ENCODE measurements at places on chromosomes 3 and 15. TPM values are rescaled to one million over a fixed set of nuclear protein-coding genes. Genes with fewer than 3 reads are reported as not detected.

GRCh38 chr3:60788185-60788584 is 463.1 kb downstream of the FHIT start:
- H3K36me3 ChIP-seq: no peaks in the 10 kb centered on the region
- no peak for DNase-seq
- no peaks in the 10 kb centered on the region for H3K27me3 ChIP-seq
- no peak overlapping the region for H3K27ac ChIP-seq
- H3K4me1 ChIP-seq: no peaks in the 10 kb centered on the region

- H3K27me3 ChIP-seq: no peaks in the 10 kb centered on the region
- H3K4me3 ChIP-seq: no peak overlapping the region
- no peak for DNase-seq
- no peaks in the 10 kb centered on the region for H3K36me3 ChIP-seq
- H3K4me1 ChIP-seq: no peaks in the 10 kb centered on the region
These were observed 138.4 kb downstream of the MEIS2 start for GRCh38 chr15:36961956-36962355.

DNA sequence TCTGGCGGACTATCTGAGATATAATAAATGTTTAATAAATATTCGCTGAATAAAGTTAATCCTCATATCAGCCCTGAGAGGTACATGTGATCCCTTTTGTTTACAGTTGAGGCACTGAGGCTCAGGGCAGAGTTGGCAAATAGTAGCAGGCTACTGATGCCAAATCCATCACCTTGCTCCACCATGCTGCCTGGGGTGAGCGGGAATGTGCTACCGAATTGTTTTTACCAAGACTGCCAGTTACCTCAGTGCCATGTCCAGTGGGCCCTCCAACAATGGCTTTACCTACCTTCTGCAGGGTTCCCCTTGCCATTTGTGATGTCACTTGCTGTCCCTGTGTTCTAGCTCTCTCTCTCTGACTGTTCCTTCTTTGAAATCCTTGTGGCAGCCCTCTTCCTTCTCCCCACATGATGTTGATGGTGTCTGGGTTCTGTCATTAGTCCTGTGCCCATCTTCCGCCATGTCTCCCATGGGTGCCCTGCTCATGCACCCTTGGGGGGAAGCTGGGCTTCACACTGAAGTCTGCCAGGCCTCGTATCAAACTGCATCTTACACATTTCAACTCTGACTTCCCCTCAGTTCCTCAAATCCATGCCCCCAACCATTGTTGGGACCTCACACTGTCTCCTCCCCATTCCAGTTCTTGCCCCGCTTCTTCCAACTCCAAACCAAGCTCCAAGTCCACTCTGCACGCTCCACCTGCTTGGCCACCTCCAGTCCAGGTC is 35.4 kb downstream of the SLCO2A1 start:
- no peak overlapping the region for H3K4me3 ChIP-seq
- no peaks in the 10 kb centered on the region for H3K36me3 ChIP-seq
- peaks cover 8% of the 10 kb centered on the region for H3K4me1 ChIP-seq

DNA sequence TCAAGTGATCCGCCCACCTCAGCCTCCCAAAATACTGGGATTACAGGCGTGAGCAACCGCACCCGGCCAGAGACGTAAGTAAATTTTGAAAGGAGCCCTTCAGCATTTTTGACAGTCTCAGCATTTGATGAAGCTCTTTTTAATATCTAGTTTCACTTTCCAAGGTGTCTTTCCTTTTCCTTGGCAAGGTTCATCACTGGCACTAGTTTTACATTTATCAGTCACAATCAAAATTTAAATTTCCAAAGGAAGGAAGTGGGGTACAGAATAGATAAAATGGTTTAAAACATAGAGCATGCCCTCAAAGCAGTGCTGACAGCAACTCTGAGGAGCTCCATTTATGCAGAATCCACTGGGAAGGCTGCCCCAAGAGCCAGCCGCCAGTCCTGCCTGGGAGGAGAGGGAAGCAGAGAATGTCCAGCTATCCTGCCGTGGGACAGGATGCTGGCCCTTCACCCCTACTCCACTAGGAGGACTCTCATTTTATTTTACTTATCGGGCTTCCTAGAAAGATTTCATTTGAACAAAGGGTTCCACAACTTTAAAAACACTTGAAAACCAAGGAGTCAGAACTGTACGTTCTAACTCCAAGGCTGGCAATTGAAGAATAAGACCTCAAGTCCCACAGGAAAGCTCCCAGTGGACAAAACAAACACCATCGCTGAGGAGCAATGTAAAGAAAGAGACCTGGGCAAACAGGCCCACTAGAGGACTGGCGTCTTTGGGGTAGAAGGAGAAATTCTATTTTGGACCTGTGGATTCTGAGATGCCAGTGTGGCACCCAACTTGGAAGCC is 9.9 kb downstream of the SFMBT1 start:
- no peak overlapping the region for H3K27ac ChIP-seq
- peaks cover 2% of the 10 kb centered on the region for H3K4me1 ChIP-seq
- no peak overlapping the region for H3K4me3 ChIP-seq

DNA sequence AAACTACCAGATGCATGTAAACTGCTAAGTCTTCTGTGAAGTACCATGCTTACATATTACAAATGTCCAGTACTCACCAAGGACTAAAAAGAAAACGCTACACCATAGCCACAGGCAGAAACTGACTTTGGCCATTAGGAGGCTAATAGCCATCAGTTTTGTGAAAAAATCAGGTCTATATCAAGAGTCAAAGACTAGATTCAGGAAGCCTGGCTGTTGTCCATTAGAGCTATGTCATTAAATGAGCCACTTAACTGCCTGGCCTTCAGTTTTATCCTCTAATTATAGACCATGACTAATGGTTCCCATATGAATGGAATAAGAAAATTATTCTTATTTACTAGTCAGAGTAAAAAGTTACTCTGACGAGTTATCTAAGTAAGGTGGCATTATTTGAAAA is 144.1 kb downstream of the VPS13C start:
- no peaks in the 10 kb centered on the region for H3K27me3 ChIP-seq
- H3K36me3 ChIP-seq: peaks cover 26% of the 10 kb centered on the region
- no peak overlapping the region for H3K27ac ChIP-seq
- peak; percentile 57 for DNase-seq

DNA sequence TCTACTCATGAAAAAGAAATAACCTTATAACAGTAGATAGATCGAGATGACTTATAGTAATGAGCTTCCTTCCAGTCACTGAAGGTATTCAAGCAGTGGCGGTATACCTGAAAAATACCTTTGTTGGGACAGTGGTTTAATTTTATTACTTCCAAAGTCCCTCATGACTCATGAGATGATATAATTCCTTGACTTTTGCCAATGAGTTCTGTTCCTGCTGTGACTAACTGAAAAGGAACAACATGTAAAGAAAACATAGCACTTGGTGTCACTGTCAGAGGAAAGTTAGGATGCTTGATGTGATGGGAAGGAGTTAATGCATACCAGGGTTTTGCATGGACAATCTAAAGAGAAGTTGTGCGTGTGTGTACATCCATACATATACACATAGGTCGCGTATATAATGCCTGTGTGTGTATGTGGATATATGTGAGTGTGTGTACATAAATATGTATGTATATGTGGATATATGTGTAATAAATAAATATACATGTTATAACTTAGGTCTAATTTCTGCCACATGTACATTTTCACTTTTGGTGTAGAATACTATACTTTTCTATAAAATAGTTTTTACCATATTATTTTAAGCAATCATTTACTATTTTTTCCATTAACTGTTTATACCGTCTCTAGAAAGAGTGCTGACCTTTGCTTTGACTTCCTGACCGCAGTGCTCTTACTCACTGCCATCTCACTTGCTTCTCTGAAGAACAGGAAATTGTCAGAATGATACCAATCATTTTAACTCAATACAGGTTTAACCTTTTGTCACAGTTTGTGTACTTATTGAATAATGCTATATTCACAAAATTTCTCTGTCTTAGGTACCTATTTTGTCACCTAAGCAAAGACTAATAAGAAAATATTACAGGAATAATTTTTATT is 12.6 kb upstream of the PAK2 start:
- H3K27ac ChIP-seq: peak overlapping the region; percentile 10
- H3K4me1 ChIP-seq: peaks cover 14% of the 10 kb centered on the region
- H3K36me3 ChIP-seq: peaks cover 21% of the 10 kb centered on the region
- H3K27me3 ChIP-seq: no peaks in the 10 kb centered on the region
- H3K4me3 ChIP-seq: no peak overlapping the region

- peaks cover 12% of the 10 kb centered on the region for H3K27me3 ChIP-seq
- peaks cover 12% of the 10 kb centered on the region for H3K36me3 ChIP-seq
- DNase-seq: peak; percentile 90
- peaks cover 14% of the 10 kb centered on the region for H3K4me1 ChIP-seq
- peak overlapping the region; percentile 75 for H3K4me3 ChIP-seq
These were observed 1.8 kb downstream of the PLXNB1 start for GRCh38 chr3:48428088-48428571.

KBTBD8 gene
- 3.8 TPM for total RNA-seq
